ENCODE measurements at places on chromosomes 12 and 14.

DNA sequence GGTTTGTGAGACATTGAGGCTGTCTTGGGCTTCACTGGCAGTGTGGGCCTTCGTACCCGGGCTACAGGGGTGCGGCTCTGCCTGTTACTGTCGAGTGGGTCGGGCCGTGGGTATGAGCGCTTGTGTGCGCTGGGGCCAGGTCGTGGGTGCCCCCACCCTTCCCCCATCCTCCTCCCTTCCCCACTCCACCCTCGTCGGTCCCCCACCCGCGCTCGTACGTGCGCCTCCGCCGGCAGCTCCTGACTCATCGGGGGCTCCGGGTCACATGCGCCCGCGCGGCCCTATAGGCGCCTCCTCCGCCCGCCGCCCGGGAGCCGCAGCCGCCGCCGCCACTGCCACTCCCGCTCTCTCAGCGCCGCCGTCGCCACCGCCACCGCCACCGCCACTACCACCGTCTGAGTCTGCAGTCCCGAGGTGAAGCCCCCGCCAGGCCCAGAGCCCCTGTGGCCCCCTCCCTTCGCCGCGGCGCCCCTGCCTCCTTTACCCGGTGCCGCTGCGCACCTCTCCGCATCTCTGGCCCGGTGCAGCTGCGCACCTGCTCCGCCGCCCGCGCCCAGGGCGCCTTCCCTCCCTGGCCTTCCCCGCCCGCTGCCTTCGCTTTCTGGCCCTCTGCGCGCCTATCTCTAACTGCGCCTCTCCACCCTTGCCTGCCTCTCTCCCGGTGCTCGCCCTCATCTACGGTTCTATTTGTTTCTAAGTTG, at the start of gene ENO2:
Gene ENO2, plus strand, starts transcription at position 335 of the 701 bp plus-strand sequence. CDS start 1,253 bp downstream, outside the sequence.
- peak; percentile 75 for DNase-seq

- no peak for DNase-seq
Observed at GRCh38 chr12:67534046-67534445, 114.5 kb upstream of the DYRK2 start.

DNA sequence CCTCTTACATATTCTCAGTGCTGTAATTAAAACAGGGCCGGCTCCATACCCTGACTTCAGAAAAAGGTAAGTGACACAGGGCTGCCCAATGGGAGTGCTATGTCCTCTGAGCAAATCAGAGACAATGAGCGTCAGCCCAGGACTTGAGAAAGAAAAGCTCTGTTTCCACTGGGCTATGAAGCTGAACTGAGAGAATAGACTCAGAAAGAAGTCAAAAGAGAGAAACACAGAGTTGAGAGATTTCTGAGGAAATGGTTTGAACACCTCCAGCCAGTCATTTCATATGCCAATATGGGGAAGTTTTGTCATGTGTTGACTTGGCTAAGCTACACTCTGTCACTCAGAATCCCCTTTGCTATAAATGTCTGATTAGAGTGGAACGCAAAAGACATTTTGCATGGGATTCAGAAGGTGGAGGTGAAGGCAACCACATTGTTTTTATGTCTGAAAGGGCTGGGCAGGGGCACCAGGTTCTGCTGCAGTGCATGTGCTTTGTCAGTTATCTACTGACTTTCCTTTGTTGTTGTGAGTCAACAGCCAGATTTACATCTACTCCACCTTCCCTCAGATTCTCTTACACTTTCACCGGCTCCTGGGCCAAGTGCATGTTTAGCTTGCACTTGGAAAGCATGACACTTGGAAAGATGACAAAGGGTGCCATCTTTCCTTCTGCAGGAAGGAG, 313.3 kb downstream of the DUSP6 start:
- no peak for DNase-seq

DNA sequence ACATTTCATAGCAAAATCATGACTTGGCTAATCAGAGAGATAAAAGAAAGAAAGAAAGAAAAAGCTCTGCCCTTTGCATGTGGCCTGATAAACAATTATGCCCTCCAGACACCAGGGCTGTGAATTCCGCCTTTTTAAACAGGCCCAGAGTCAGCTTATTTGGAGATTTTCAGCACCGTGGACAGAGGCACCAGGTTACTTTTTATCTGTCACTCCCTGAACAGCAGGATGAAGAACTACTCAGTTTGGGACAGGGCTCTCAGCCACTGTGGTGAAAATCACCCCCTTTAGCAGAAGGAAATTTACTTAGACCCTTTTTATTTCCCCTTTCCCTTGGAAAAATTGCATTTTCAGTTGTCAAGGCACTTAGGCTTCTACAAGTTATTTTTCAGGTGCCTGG, 359.9 kb downstream of the NRXN3 start:
- no peak for DNase-seq

GRCh38 chr12:4243091-4243490, 30.5 kb upstream of the CCND2 start:
- DNase-seq: no peak

DNA sequence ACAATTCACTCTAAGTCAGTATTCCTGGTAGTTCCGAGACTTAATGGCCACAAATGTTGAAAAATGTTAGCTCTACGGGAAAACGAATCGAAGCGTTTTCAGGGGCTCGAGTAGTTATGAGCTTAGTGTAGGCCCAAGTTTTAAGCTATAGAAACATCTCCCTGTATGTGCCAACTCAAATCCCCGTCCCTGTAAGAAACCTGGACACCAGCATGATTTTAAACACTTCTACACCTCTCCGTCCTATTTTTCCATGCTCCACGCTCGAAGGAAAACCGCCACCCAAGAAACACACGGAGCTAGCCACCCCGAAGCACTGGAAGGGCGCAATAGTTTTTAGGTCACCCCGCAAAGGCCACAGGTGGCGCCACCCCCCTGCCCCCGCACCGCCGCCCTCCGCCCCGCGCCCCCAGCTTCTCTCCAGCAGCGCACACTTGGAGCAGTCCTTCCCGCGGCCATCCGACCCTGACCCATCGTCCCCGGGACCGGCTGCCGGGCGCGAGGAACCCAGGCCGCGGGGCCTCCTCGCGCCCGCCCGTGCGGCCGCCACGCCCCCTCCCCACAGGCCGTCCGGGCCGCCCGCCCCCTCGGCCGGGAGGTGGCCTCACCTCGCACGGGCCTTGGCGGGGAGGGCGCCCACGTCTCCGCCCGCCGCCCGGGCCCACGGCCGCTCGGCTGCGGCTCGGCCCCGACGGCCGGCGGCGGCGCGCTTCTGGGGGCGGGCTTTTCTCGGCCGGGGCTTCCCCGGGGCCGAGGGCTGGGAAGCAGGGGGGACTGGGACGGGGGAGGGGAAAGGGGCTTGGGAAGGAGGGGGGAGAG, 522 bp downstream of the R3HDM2 start:
- peak; percentile 35 for DNase-seq

DNA sequence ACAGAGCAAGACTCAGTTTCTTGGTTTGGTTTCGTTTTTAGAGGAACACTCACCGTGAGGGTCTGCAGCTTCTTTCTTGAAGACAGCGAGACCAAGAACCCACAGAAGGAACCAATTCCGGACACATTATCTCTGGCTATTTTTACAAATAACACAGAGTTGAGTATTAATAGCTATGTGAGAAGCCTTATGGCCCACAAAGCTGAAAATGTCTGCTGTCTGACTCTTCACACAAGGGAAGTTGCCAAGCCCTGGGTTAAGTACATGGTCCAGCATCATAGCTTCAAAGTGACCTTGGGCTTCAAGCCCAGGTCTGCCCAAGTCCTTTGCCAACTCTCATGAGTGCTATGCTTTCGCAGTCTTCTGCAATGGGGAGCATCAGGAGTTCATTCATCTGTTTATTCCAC, 2.6 kb upstream of the LGMN start:
- no peak for DNase-seq

DNA sequence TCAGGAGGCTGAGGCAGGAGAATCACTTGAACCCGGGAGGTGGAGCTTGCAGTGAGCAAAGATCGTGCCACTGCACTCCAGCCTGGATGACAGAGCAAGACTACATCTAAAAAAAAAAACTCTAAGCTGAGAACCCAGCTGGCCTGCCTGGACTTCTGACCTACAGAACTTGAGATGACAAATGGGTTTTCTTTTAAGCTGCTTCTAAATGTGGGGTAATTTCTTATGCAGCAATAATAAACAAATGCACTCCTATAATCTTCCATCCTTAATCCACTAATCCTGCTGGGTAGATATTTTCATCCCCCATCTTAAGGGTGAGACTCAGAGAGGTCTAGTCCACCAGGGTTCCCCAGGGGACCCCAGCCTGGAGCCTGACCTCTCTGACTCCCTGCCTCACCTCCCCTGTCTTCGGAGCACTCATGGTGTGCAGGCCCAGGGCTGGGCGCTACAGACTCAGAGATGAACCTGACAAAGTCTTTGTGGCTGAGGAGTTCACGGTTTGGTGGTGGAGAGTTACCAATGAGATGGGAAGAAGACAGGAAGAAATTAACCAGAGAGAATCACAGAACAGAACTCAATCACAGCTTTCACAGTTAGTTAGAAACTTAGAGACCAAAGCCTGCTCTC, 39.7 kb upstream of the BDKRB2 start:
- DNase-seq: no peak

All from stimulated activated CD4-positive, alpha-beta T cell treated with anti-CD3 and anti-CD28 coated beads, Interleukin-12 subunit alpha, Interleukin-12 subunit beta, amount 100 ng/mL, for 24 hours (primary cell).